ENCODE measurements at places on chromosomes 4 and X.

GRCh38 chr4:38664706-38665401 is 855 bp downstream of the KLF3 start:
- peak; percentile 30 for DNase-seq

DNA sequence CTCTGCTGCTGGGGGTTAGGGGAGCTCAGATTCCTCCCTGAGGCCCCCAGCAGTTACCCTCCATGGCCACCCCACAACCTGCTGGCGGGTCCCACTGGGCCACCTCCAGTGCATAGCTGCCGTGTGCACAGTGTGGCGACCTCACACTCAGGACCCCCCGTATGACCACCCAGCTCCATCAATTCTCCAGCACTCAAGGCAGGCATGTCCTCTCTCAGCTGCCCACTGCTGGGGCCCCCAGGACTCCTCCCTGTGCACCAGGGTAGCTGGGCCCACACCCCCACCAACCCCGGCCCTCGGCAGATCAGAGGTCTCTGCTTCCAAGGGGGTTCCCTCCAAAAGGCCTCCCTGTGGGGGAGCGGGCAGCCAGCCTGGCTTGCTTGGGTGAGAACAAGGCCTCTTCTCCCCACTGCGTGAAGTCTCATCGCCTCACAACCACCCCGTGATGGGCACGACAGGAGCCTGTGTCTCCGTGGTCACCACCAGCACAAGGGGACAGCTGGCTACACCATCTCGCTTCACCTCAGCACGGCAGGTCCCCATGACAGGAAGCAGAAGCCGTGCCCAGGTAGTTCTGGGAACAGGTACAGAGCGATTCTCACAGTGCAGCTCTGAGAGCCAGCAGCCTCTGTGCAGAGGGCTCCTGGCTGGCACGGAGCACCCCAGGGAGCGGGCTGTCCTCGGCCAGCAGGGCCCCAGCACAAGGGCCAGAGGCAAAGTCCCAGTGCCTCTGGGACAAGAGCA is 4.6 kb upstream of the HAUS3 start:
- no peak for DNase-seq

DNA sequence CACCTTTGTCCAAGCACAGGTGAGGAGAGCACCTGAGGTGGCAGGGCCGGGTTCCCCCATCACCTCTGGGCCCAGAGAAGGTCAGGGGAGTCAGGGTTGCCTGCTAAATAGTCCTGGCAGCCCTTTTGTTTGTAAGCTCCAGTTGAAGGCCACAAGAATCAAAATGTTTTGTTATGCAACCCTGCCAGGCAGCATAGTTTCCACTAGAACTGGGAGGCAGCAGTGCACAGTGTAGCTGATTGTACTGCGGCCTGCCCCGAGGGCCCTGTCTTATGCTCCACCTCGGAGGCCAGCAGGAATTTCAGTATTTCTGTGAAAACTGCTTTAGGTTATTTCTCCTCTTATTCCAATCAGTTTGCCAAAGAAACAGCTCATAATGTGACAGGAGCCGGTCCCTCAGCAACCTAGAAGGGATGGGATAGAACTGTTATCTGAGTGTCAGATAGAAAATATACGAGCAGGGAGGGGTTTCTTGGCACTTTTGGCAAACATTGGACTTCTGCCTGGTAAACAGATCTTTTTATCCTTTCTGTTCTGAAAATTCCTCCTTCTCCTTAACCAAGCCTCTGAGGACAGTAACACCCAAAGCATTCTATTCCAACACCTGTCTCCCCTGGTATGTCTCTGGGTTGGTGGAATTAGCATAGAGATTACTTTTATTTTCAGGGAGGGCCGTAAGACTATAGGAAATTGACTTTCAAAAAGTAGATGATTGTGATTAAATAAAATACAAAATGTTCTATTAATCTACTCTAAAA is 93.6 kb downstream of the LNX1 start:
- peak; percentile 90 for DNase-seq

- DNase-seq, result peak; percentile 34
Observed at GRCh38 chrX:37926700-37927099, 79.3 kb upstream of the DYNLT3 start.

- no peak for DNase-seq
Observed at GRCh38 chrX:137362583-137362982, 203.3 kb upstream of the ZIC3 start.

GRCh38 chrX:36071061-36071460 is 151.5 kb downstream of the CFAP47 start:
- no peak for DNase-seq

GRCh38 chr4:111959222-111959621 is 186.0 kb upstream of the FAM241A start:
- DNase-seq, result no peak

- no peak for DNase-seq
Observed at GRCh38 chr4:111562826-111563225, 582.4 kb upstream of the FAM241A start.

- no peak for DNase-seq
Observed at GRCh38 chrX:101171883-101172400, 47.6 kb upstream of the DRP2 start.

GRCh38 chr4:17195461-17196275 is 297.2 kb upstream of the LDB2 start:
- no peak for DNase-seq

GRCh38 chrX:119502727-119503483 is 34.7 kb downstream of the SLC25A5 start:
- peak; percentile 20 for DNase-seq

DNA sequence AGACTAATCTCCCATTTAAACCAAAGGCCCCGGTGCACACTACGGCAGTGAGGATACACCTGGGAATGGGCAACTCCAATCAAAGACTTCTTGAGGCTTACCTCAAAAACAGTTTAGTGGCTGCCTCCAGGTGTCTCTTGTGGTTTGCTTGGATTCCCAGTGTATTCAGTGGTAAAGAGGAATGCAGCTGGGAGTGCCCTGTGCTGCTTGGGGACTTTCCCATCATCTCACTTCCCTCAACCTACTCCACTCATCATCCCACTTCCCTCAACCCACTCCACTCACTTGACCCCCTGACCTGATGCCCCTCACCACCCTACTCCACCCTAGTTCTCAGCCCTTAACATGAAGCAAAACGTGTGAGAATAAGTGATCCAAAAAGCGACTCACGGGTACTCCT is 177.3 kb upstream of the ETNPPL start:
- DNase-seq, result no peak

GRCh38 chr4:42359711-42360110 is 37.6 kb upstream of the SHISA3 start:
- DNase-seq, result no peak

DNA sequence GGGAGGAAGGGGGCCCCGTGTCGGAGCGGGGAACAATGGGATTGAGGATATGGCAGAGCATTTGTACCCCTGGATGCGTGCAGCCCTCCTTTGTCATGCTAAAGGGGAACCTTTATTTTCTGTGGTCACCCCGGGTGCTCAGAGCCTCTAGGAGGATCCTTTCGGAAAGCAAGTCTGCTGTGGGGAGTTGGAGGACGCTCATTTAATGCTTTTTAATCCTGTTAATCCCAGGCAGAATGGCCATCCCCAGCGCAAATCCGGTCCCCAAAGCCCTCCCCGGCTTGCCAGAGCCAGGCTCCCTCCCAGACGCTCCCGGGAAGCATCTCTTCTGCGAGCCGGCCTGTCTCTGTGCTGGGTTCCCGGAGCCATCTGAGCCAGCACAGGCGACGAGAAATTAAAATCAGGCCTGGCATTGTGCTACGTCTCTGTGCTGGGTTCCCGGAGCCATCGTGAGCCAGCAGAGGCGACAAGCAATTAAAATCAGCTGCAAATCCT is 113.2 kb upstream of the PPP2R3B start:
- no peak for DNase-seq

GRCh38 chr4:122968227-122968812 is 45.9 kb upstream of the NUDT6 start:
- no peak for DNase-seq

GRCh38 chr4:52982255-52982945 is 120.3 kb downstream of the RASL11B start:
- peak; percentile 69 for DNase-seq

DNA sequence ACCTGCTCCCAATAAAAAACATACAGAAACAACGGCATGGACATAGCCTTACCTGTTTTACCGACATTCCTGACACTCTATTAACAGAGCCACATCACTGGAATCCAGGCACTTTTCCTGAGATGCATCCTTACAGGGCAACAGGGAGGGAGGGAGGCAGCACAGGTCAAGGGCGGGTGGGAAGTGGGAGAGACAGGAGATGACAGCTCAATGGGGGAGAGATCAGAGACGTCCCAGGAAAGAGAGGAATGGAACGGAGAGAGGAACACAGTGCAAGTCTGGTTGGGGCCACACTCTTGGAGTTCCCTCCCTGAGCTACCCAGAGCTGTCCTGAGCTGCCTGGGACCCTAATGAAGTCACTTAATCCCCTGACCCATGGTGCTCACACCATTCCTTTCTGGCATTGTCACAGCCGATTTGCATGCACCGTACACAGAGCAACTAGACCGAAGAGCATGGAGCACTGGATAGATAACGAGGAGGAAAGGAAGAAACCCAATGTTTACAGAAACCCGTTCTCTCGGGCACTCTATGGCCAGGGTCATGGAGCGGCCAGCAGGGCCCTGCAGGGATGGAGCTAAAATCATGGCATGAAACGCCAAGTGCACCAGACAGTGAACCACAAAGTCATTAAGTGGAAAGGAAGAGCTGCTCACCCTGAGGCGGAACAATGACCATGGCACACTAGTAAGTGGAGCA is 93.1 kb downstream of the NSUN7 start:
- DNase-seq, result no peak

DNA sequence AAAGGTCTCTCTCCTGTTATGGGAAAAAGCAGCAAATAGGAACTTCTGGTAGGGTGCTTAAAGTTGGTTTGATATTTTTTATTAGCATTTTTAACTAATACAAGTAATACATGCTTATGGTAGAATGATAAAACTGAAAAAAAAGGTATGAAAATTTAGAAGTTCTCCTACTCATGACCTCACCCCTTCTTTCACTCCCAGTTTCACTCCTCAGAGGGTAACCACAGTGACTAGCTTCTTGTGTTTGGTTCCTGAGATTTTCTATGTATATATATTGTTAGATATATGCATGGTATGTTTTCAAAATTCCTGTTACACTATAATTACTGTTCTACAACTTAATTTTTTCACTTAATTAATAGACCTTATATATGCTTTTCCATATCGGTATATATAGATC is 66.5 kb downstream of the AR start:
- no peak for DNase-seq

GRCh38 chr4:16480011-16480410 is 253.7 kb upstream of the TAPT1 start:
- DNase-seq, result no peak

- DNase-seq, result no peak
Observed at GRCh38 chrX:120999413-120999812, 13.9 kb upstream of the CT47A1 start.
